Stimulated activated CD4-positive, alpha-beta T cell treated with anti-CD3 and anti-CD28 coated beads, TNF-alpha, amount 100 ng/mL, for 4 hours (primary cell): ENCODE measurements at places on chromosomes 16 and 17.

DNA sequence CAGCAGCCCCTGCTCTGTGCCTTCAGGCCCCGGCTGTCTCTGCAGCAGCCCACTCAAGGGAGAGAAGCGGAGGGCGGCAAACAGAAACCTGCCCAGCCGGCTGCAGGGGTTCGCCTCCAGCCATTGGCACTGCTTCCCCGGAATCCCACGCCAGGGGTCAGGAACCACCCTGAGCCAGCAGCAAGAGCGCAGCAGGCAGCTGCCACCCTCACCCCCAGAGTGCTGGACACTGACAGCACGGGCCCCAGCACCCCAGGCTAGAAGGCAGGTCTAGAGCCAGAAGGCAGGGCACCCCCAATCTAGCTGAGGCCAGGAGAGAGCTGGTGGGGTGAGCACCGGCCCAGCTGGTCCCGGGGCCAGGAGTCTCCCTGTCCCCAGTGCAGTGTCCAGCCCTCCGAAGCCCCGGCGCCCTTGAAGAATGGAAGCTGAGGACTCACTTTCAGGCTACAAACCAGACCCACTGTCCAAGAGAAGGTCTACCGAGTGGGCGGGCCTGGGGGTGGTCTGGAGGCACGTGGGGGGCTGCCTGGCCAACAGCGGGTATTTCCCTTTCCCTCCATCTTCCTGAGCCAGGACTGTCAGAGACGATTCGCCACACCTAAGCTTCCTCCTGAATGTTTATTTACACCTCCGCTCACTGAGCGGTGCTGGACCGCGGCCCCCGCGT is 8.4 kb downstream of the UBALD2 start:
- no peak for DNase-seq

DNA sequence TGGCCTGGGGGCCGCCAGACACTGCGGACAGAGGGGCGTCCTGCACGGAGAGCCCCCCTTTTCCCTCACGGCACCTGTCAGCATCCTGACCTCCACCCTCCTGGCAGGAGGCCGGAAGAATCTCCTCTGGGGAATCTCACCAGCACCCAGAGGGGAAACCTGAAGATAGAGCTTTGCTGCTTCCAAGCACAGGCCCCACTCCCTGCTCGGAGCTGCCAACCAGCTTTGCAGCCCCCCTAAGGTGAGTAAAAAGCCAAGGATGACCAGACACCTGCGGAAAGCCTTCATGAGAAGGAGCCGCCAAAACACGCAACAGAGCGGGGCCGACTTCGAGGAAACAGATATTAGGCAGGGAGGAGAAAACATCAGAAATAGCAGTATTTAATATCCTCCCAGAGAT is 3.4 kb upstream of the RBFOX3 start:
- no peak for DNase-seq

DNA sequence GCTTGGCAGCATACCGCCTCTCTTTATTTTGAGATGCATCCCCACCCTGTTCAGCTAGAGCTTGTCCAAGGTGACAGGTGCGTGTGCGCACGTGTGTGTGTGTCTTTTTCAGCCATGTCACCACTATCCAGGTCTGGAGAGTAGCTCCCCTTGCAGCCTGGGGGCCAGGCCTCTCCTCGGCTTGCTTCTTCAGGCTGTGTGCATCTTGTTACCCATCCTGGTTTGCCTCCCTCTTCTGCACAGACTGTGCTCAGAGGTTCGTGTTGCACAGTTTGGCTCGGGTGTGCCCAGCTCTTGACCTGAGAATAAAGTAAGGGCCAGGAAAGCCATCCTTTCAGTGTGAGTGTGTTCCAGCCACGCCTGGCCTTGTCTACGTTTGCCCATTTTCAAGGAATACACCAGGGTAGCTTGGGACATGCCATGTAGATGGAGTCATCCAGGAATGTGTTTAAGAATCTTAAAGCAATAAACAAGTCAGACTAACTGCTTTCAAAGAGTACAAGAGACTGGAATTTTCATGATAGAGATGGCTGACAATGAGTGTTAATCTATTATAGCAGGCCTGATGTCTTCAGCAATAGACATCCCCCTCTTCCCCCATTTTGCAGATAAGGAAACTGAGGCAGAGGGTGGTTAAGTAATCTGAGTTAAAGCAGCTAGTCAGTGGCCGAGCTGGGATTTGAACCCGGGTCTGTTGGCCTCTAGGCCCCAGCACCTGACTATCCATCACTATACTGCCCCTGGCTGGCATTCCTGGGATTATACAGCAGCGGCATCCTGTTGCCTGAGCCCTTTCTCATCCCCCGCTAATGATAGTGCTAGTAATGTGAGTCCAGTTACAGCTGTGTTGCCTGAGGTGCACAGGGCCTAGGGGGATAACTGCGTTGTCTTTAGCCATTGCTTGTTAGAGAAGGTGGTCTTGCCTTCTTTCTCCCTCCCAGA is 77.9 kb downstream of the KSR1 start:
- DNase-seq = no peak

GRCh38 chr17:50478391-50479381 is at the start of gene RSAD1:
RSAD1 (plus strand) TSS chr17:50478860; CDS start chr17:50478885, 25 bp downstream.
- DNase-seq = peak; percentile 76

GRCh38 chr17:10120749-10121148 is 77.7 kb downstream of the GAS7 start:
- DNase-seq = no peak

GRCh38 chr17:81715872-81716673 is 4.0 kb downstream of the SLC25A10 start:
- no peak for DNase-seq

- no peak for DNase-seq
These were observed 1.4 kb downstream of the NFAT5 start for GRCh38 chr16:69566981-69567680.

DNA sequence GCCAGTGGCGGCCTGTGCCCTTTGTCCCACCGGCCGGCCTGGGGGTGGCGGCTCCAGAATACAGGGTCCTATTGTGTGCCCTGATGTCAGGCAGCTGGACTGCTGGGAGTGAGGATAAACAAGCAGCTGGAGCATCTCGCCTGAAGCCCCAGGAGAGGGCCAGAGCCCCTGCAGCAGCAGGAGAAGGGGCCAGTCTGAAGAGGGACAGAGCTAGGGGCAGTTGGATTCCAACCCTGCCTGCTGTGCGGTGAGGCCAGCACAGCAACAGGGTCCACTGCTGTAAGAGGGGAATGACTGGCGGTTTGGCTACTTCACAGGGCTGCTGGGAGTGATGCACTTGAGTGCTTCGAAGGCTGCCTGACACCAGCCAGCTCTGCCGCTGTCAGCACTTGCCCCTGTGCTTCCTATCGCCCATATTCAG is 25.0 kb downstream of the RAB11FIP4 start:
- no peak for DNase-seq

DNA sequence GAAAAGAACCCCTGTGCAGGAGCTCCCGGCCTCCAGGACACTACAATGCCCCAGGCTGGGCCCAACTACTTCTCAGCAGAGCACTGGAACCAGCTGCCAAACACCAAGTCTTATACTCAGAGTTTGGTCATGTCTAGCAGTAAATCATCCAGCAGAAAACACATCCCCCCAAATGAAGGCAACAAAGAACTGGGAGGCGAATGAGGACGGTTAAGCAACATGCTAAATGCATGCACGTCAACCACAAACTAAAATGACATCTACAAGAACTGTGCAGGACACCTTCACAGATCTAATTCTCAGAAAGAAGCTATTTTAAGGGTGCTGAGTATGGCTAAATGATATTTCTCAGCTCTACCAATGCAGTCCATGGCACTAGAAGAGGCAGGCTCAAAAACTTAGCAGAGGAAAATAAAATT is 7.6 kb upstream of the IRX5 start:
- DNase-seq = no peak

DNA sequence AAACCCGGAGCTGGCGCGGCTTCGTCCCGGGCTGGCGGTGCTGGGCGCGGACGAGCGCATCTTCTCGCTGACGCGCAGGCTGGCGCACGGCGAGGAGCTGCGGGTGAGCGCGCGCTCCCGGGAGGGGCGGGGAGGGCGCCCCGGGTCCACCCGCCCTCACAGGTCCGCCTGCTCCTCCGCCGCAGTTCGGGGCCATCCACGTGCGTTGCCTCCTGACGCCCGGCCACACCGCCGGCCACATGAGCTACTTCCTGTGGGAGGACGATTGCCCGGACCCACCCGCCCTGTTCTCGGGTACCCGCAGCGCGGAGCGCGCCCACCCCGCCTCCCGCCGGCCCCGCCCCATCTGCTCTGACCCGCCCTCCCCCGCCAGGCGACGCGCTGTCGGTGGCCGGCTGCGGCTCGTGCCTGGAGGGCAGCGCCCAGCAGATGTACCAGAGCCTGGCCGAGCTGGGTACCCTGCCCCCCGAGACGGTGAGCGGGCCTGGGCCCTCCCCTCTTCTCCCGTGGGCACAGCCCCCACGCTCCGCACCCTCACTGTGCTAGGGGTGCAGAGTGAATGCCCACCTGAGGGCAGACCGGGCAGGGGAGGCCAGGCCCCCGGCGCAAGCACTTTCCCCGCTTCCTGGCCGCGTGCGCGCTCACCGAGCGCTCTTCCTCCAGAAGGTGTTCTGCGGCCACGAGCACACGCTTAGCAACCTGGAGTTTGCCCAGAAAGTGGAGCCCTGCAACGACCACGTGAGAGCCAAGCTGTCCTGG is 1.4 kb downstream of the HAGHL start:
- peak; percentile 44 for DNase-seq

DNA sequence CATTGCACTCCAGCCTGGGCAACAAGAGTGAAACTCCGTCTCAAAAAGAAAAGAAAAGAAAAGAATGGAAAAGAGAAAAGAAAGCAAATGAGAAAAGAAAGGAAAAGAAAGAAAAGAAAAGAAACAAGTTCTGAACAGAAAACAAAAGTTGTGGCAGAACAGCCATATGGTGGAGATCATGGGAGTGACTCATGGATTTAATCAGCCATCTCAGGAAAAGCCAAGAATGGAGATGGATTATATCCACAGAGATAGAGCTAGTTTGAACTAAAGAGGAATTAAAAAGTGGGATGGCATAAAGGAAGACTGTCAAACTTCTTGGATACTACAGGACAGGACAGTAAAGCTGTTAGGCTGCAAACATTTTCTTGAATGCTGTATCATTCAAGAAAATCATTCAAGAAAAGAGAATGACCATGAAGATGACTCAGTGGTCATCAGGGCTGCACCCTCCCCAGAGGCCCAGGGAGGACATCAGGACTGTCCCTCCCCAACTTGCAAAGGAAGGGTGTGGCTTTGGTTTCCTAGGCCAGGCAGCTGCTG is 120.6 kb downstream of the USP22 start:
- DNase-seq = no peak

- DNase-seq = no peak
These were observed 12.1 kb upstream of the ZNF423 start for GRCh38 chr16:49867796-49868668.
